ENCODE measurements at places on chromosomes 7 and 10.

DNA sequence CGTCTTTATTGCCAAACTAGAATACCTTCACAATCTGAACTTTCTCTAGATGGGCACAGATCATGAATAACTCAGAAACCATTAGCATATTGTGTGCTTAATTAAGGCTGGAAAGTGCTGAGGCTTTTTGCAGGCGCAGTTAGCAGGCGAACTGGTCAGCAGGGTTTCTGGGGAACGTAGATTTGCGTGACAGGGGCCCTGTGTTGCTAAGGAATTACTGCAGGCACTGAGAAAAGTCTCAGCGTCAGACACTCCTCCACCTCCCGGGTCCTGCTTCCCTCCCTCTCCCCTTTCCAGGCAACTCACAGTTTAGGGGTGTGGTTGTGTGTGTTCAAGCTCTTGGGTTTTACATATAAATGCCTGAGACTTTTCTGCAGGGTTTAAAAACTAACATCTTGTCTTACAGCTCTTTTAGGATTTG, 2.2 kb downstream of the MAP3K8 start:
- peak; percentile 26 for DNase-seq

DNA sequence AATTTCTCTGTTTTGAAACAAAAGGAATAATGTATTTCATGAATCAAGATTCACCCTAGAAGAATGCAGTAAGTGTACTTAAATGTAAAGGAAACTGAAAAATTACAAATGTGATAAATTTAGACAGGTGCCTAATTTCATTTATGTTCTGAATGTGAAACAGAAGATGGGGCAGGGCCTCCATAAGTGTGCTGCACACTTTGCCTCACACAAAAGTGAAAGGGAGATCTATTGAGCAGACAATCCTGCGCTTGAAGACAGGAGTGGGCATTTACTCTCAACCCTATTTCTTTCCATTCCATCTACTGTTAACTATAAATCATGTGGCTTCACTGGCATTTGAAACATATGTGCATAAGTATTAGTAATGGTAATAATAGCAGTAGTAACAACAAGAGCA, 36.2 kb downstream of the GNG11 start:
- no peak for DNase-seq

GRCh38 chr7:108629651-108630400, 60.2 kb downstream of the DNAJB9 start:
- DNase-seq = no peak

DNA sequence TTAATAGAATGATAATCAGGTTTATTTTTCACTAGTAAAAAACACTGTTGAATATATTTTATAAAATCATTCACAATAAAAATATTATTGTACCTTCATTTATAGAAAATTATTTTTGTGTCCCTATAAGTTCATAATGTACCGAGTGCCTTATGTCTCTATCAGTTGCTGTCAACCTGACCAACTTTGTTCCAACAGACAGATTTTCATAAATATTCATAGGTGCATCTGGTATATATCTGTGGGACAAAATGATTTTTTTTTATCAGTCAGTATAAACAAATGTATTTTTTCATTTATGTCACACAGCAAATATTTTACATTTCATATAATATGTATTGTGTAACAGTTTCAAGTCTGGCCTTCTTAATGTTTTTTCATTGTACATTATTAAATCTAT, 195.9 kb downstream of the HGF start:
- DNase-seq = no peak

GRCh38 chr10:45495438-45496152, 121.6 kb downstream of the ALOX5 start:
- no peak for DNase-seq

- no peak for DNase-seq
Observed at GRCh38 chr7:51244053-51244452, 72.6 kb downstream of the COBL start.

DNA sequence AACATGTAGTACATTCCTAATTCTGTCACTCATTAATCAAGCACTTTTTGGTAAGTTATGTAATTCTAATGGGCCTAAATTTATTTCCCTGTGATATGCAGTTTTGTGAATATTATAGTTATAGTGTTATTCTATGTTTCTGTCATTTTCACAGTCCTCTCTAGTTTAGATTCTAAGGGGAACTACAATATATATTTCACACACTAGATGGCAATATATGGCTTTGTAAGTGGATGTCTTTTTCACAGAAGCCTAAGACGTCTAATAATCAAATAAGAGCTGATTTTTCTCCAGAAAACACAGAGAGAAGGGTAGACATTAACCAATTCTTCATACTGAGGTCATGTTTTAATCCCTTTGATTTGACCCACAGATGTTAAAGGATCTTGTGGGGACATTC, 18.0 kb downstream of the RNLS start:
- DNase-seq = no peak
